ENCODE measurements at places on chromosomes 1 and 21.
A peak's percentile ranks its signal among the peaks of the same experiment; 100 is the strongest.

- no peak overlapping the region for H3K4me3 ChIP-seq
- H3K36me3 ChIP-seq, result no peaks in the 10 kb centered on the region
- H3K4me1 ChIP-seq, result no peaks in the 10 kb centered on the region
- DNase-seq, result no peak
Measured at GRCh38 chr1:243462929-243463697, 207.3 kb downstream of the SDCCAG8 start.

DNA sequence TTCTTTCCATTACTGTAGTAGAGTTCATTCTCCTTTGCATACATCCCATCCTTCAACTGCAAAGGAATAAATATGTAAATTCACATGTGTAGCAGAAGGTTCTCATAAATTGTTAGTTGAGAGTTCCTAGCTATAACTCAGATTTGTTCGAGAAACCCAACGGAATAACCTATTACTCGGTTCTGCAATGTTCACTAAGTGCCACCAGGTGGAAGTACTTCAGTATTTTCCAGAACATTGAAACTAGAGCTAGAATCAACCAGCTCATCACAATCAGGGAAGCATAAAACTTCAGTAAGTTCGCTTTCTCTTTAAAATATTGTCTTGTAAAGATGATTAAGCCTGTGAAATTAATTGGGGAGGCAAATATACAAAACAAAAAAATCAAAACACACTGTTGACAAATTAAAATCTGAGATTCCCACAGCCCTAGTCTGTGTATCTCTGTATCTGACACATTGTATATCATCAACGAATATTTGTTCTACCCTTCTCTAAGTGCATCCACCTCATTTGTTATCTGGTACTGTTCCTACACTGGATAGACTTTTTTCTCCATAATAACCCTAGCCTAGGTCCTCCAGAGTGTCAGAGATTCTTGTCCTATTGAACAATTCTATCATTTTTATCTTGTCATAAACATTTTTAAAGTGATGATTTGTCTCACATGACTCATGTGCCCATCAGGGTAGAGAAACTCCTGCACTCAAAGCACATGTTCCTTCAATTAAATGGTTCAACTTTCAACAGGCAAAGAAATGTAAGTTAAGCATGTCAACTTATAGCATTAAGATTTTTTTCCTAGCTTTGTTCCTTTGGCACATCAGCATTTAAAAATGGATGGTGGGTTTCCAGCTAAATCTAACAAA is 31.9 kb downstream of the MROH9 start:
- no peaks in the 10 kb centered on the region for H3K4me1 ChIP-seq
- H3K27ac ChIP-seq, result no peak overlapping the region
- H3K4me3 ChIP-seq, result no peak overlapping the region
- peak; percentile 70 for DNase-seq
- no peaks in the 10 kb centered on the region for H3K36me3 ChIP-seq

- H3K27me3 ChIP-seq, result no peaks in the 10 kb centered on the region
- H3K4me3 ChIP-seq, result no peak overlapping the region
- H3K4me1 ChIP-seq, result peaks cover 5% of the 10 kb centered on the region
- DNase-seq, result no peak
Measured at GRCh38 chr21:44783020-44783696, 18.5 kb downstream of the UBE2G2 start.

GRCh38 chr1:18126616-18127015 is 19.0 kb downstream of the IGSF21 start:
- H3K4me3 ChIP-seq, result no peak overlapping the region
- H3K27me3 ChIP-seq, result no peaks in the 10 kb centered on the region
- no peak overlapping the region for H3K27ac ChIP-seq

DNA sequence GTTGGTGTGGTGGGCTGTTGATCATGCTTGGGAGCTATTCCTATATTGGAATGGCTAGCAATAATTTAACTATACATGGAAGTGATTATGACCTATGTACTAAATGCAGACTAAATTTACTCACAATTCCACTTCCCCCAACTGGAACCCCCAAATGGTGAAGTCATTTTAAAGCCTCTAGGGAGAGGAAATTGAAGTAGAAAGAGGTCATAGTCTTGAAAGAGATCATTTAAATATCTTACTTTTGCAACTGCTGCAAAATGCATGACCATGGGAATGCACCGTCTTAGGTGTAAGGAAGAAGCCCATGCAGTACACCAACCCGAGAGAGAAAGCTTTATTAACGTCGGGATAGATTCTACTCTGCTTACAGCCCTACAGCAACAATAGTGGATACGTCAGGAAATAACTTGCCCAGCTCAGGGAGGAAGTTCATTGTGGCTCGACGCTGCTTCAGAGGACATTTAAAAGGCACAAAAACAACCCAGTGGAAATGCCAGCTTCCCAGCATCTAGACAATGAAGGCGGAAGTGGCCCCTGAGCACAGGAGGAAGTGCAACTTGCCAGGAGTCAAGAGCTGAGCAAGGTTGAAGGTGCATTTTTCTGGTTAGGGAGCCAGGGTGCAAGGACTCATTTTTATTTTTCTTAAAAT is 26.5 kb downstream of the CYYR1 start:
- no peaks in the 10 kb centered on the region for H3K36me3 ChIP-seq
- H3K4me3 ChIP-seq, result no peak overlapping the region
- H3K4me1 ChIP-seq, result no peaks in the 10 kb centered on the region
- H3K27me3 ChIP-seq, result no peaks in the 10 kb centered on the region
- DNase-seq, result peak; percentile 52
- peak overlapping the region; percentile 46 for H3K27ac ChIP-seq

DNA sequence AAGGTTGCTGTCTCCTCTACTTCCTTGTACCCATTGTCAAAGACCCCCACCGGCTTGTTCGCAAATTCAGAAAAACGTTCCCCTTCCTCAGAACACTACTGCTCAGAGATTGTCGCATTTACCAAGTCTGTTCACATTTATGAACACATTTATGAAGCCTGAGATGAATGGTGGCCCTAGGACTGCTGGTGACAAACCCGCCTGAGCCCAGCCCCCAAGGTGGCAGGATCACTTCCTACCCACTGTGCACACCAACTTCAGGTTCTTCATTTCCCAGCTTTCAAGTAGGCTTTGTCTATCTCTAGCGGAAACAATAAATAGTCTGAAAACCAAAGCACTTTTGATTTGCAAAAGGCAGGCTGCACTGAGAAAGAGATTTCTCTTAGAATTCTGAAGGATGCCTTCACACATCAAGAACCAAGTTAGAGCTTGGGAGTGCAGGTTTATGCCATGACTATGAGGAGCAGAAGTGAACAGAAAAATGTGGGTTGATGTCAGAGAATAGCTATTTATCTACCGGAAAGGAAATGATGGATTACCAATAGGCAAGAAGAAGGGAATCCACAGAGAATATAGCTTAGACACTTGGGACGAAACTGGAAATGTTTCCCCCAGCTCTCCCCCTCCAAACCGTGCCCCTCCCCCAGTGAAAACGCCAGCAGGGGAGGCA is 200.5 kb downstream of the TOMM20 start:
- peaks cover 33% of the 10 kb centered on the region for H3K4me1 ChIP-seq
- no peak for DNase-seq
- no peak overlapping the region for H3K27ac ChIP-seq

GRCh38 chr1:32334864-32335534 is 1.0 kb downstream of the MARCKSL1 start:
- H3K36me3 ChIP-seq, result peaks cover 37% of the 10 kb centered on the region
- peaks cover 3% of the 10 kb centered on the region for H3K27me3 ChIP-seq
- H3K27ac ChIP-seq, result peak overlapping the region; percentile 85
- H3K4me3 ChIP-seq, result peak overlapping the region; percentile 68
- peak; percentile 64 for DNase-seq
- H3K4me1 ChIP-seq, result peaks cover 30% of the 10 kb centered on the region

GRCh38 chr1:192876633-192877032 is 67.8 kb downstream of the RGS2 start:
- H3K4me1 ChIP-seq, result peaks cover 30% of the 10 kb centered on the region
- peak; percentile 53 for DNase-seq
- no peak overlapping the region for H3K4me3 ChIP-seq
- H3K27me3 ChIP-seq, result no peaks in the 10 kb centered on the region
- no peak overlapping the region for H3K27ac ChIP-seq
- H3K36me3 ChIP-seq, result no peaks in the 10 kb centered on the region

GRCh38 chr1:112805155-112805853 is 90.2 kb upstream of the PPM1J start:
- H3K27me3 ChIP-seq, result no peaks in the 10 kb centered on the region
- no peak overlapping the region for H3K27ac ChIP-seq
- no peaks in the 10 kb centered on the region for H3K36me3 ChIP-seq
- no peaks in the 10 kb centered on the region for H3K4me1 ChIP-seq
- no peak overlapping the region for H3K4me3 ChIP-seq
- DNase-seq, result no peak

DNA sequence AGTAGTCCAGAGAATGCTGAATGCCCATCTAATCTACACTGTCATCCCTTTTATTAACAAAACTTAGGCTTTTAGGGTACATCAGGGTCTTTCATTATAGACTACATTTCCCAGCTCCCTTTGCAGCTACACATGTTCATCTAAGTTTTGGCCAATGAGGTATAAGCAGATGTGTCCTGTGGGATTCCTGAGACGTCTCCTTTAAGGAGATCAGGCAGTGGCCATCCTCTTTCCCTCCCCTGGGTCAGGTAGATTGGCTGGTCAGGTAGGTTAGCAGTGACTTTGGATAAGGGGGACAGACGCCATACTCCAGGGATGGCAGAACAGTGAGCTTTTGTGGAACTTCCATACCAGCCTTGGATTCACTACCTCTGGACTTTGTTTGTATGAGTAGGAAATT is 188.3 kb downstream of the FGGY start:
- no peak overlapping the region for H3K27ac ChIP-seq
- no peaks in the 10 kb centered on the region for H3K27me3 ChIP-seq
- H3K4me3 ChIP-seq, result no peak overlapping the region
- H3K36me3 ChIP-seq, result no peaks in the 10 kb centered on the region
- no peak for DNase-seq

DNA sequence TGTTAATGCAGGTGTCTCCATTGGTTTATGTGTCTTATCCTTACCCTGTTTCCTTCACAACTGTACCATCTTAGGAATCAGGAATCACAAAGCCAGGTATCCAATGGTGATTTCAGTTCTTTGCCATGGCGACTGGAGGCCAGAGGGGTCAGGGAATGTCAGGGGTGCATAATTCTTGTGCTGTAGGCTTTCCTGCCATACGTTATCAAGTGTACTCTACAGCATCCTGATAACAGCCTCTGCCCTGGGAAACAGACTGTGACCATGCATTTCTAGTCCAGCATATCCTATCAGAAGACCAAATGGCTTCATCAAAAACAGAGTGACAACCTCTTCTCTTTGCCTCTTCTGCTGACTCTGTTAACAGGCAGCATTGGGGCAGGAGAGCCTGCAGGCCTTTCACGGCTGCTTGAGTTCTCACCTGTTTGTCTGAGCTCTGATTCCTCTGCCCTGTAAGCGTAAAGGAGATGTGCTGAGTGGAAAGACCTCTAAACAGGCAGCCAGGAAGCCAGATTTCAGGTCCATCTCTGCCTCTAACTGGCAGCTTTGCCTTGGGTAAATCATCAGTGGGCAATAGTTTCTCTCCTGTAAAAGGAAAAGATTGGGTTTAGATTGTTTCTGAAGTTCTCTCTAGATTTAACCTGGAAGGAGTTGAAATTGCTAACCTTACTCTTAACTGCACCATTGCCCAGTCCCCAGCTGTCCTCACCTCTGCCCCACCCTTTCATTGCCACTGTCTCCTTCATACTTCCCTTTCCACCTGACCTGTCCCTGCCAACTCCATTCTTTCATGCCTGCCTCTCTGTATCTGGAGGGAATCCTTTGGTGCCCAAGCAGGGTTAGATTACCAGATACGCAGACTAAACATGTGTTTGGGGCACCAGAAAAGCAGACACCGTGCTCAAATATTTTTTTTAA is 80.2 kb downstream of the LRRC8D start:
- H3K27ac ChIP-seq, result no peak overlapping the region
- H3K27me3 ChIP-seq, result no peaks in the 10 kb centered on the region
- H3K36me3 ChIP-seq, result no peaks in the 10 kb centered on the region
- no peaks in the 10 kb centered on the region for H3K4me1 ChIP-seq
- no peak overlapping the region for H3K4me3 ChIP-seq

DNA sequence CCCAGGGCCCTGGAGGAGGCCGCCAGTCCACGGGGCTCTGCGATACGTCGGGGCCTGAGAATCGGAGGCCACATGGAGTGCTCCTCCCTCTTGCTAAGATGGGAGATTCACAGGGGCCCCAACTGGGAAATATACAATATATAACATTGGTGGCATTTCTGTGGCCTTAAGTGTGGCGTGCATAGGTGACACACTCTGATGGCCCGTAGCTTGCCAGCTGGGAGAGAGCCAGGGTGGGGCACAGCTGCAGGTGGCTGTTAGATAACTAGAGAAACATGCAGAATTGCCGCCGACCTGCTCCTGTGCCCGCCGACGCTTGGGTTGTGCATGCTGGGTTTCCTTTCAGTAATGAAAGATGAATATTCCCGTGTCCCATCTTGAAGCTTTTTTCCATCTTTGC is 30.1 kb downstream of the UMODL1 start:
- H3K4me3 ChIP-seq, result no peak overlapping the region
- H3K27me3 ChIP-seq, result no peaks in the 10 kb centered on the region
- H3K36me3 ChIP-seq, result no peaks in the 10 kb centered on the region
- H3K4me1 ChIP-seq, result no peaks in the 10 kb centered on the region
- no peak for DNase-seq

DNA sequence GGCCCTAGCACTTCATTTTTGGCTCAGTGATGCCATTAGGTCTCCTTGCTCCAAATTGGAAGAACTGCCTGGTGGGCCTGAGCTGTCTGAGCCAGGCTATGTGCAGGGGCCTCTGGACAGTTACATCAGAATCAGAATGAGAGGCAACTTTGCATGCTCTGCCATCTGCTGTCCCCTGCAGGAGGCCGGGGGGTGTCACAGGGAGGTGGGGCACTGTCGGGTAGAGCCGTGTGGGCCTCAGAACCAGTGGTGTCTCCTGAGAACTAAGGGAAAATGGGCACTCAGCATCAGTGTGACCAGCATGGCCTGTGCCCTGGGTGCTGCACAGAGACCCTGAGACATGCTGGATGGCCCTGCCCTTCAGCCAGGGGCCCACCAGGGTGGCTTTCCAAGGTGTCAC is 47.0 kb upstream of the COL6A1 start:
- no peak for DNase-seq
- no peaks in the 10 kb centered on the region for H3K27me3 ChIP-seq
- H3K36me3 ChIP-seq, result no peaks in the 10 kb centered on the region
- no peak overlapping the region for H3K27ac ChIP-seq

DNA sequence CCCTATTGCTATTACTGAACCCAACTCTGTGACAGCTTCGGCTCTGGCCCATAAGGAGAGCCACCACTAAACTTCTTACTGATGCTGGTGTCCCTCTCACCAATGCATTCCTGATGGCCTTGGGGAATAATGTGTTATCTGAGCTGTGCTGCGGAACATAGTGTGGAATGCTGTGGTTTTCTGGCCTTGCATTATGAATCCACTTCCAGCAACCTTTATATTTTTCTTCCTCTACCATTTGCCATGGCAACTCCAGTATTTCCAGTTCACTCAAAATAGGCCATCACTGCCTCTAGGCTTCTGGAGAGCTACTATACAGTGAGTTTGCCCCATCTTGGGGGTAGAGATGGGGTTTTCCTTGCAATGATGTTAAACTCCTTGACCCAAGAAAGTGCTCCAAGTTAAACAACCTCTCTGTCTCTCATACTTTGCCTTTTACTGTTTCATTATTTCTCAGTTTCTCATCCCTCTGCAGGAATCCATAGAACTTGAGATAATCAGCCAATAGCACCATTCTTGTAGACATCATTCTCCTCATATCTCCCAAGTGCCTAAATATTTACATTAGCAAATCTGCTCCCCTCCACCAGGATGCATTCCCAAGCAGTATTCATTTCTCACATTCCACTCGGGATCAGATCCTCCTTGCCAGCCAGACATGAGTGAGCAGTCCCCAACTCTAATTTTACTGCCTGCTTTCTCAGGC is 11.1 kb upstream of the RAVER2 start:
- H3K27ac ChIP-seq, result no peak overlapping the region
- no peaks in the 10 kb centered on the region for H3K27me3 ChIP-seq

GRCh38 chr21:42041711-42042110 is 29.4 kb upstream of the UMODL1 start:
- DNase-seq, result no peak
- no peaks in the 10 kb centered on the region for H3K36me3 ChIP-seq
- peaks cover 6% of the 10 kb centered on the region for H3K4me1 ChIP-seq
- H3K27me3 ChIP-seq, result no peaks in the 10 kb centered on the region
- H3K4me3 ChIP-seq, result no peak overlapping the region
- no peak overlapping the region for H3K27ac ChIP-seq

All from stomach (tissue), 19 donors.